ENCODE measurements at places on chromosomes 11 and 22.

DNA sequence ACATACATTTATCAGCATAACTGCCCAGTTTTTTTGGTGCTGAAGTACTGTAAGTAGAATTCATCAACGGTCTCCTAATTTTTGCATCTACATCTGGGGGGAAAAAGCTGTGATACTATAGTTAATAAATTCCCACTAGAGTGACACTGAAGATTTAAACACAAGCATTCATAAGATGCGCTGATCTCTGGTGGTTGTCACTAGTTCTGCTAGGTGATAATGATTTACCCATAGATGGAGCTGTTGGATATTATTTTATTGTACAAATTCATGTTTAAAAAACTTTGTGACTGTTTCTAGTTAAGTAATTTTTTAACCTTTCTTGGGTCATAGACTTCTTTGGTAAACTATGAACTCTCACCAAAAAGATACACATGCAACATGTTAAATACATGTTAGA lies 106.6 kb downstream of the EMSY start:
- DNase-seq = no peak

DNA sequence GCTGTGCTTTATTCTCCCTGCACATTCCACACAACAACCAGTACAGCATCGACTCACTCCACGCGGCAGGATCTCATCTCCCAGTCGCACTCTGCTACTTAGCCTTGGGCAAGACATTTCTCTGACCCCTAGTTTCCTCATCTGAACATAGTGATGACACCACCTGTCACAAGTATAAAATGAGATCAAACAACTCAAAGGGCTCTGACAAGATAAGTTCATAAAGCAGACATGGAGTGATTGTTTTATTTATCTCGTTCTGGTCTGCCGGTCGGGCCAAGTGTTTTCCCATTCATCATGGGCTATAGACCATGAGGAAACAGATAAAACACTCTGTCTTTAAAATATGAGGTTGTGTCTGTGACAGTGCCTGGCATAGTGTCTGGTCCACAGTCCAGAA lies 35.0 kb downstream of the DSCAML1 start:
- no peak for DNase-seq

DNA sequence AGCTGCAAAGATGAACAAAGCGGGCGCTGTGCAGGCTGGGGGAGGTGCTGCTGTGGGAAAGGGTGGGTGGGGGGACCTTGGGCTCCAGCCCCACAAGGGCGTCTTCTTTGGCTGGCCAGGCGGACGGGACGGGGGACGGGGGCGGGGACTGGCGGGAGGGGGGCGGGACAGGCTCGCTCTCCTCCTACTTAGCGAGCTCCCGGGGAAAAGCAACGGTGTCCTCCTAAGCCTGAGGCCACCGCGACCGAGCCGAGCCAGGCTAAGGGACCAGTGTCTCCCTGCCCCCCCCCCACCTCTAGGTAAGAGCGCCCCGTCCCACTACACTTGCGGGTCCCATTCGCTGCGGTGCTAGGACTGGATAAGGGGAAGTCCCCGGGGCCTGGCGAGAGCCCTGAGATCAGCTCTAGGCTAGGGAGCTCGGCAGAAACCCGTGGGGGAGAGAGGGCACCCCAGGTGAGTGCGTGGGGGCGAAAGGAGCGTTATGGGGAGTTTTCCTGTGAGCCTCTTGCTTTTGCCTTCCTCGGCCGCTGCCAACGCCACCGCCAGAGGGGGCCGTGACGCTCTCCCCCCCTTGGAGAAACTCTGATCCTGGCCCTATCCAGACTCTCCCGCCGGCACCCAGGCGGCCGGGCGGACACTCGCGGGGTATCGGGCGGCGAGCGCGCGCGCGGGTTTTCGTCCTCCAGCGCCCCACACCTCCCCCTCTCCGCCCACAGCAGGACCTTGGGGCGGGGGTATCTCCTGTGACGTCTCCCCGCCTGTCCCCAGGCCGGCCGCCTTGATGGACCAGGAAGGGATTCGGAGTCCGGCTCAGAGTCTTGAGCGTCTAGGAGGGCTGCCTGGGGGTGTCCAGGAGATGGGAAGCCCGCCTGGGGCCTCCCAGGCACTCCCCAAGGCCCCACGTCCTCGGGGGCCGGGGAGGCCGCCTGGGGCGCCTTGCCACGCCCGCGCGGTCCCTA lies at the start of gene PHLDB1:
TSS of gene PHLDB1 (plus strand) at position 215 of the 959 bp plus-strand sequence. CDS start 6,222 bp downstream, outside the sequence.
- no peak for DNase-seq

- no peak for DNase-seq
These were observed 34.5 kb downstream of the KIAA0930 start for GRCh38 chr22:45206233-45206632.

DNA sequence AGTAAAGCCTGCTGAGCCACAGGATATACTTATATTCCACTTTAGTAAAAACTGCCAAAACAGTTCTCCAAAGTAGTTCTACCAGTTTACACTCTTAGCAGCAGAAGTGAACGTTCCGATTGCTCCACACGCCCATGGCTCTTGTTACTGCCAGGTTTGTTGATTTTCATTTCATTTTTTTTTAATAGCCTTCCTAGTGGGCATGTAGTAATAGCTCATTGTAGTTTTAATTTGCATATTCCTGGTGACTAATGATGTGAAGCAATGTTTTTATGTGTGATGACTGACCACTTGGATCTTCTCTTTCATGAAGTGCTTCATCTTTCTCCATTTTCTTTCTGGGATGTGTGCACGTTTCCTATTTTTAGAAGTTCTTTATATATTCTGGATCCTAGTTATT lies 4.8 kb upstream of the C11orf97 start:
- DNase-seq = no peak

GRCh38 chr11:75152651-75153427 lies 1.9 kb downstream of the SLCO2B1 start:
- DNase-seq = no peak

GRCh38 chr11:28259177-28259843 lies 151.1 kb downstream of the METTL15 start:
- no peak for DNase-seq

- no peak for DNase-seq
These were observed 2.0 kb downstream of the USH1C start for GRCh38 chr11:17542249-17542648.
